ENCODE measurements at places on chromosomes 7 and 10.
A peak's percentile ranks its signal among the peaks of the same experiment; 100 is the strongest.

DNA sequence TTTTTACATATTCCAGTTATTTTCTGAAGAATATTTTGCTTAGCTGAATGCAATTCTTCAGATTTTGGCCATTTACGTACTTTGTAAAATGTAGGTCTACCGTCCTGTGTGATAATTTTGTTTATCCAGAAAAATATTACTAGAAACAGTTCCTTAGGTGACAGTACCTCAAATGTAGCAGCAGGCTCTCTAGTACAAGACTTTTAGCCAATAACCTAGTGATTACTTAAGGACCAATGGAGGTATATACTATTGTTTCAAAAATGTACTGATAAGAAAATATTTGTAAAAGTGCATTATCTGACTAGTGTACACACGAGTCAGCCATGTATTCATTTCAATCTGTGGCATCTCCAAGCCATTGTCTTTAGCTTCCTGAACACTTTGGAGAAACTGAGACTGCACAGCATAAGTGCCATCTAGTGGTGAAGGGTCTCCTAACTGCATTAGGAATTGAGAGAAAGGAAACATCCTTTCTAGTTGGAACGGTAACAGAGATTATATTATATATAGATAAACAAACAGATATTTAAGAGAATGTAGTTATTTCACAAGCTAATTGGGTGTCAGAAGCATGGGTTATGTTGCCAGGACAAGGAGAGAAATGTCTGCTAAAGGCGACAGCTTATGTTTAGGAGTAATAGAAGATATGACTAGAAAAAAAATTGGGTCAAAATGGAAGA lies 23.7 kb downstream of the RTKN2 start:
- peak; percentile 77 for DNase-seq

DNA sequence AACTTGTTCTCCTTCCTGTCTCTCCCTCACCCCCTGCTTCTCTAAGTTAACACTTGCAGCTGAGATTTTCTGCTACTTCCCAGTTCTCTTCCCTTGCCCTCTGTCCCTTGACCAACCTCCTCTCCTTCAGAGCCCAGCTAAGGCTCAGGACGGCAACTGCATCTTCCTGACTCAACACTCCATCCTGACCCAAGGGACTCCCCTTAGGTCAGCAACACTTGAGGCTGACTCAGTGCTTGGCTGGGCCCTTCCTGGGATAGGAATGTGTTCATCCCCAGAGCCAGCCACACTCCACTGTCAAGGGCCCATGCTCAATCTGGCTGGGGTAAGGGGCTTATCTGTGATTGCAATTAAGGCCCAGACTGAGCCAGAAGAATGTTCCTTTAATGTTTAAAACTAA lies 3.4 kb downstream of the CALHM2 start:
- peak; percentile 90 for DNase-seq

DNA sequence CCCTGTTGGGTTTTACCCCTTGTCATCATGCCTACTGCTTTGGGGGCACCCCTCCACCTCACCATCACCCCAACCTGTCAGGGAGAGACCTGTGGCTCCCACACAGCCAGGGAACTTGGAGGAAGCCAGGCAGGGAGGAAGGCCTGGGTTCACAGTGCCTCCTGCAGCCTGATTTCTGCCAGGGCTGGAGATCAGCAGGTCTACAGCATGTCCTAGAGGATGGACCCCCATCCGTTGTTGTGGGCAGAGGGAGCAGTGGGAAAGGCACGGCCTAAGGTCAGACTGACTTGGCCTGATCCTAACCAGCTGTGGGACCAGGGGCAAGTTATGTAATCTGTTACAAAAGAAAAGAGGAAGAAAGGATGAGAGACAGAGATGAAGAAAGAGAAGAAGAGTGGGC lies 28.2 kb downstream of the ZCCHC24 start:
- no peak for DNase-seq

GRCh38 chr10:106836933-106837663 lies 327.4 kb downstream of the SORCS1 start:
- no peak for DNase-seq

- no peak for DNase-seq
Measured at GRCh38 chr7:148214101-148214500, 376.5 kb upstream of the C7orf33 start.

DNA sequence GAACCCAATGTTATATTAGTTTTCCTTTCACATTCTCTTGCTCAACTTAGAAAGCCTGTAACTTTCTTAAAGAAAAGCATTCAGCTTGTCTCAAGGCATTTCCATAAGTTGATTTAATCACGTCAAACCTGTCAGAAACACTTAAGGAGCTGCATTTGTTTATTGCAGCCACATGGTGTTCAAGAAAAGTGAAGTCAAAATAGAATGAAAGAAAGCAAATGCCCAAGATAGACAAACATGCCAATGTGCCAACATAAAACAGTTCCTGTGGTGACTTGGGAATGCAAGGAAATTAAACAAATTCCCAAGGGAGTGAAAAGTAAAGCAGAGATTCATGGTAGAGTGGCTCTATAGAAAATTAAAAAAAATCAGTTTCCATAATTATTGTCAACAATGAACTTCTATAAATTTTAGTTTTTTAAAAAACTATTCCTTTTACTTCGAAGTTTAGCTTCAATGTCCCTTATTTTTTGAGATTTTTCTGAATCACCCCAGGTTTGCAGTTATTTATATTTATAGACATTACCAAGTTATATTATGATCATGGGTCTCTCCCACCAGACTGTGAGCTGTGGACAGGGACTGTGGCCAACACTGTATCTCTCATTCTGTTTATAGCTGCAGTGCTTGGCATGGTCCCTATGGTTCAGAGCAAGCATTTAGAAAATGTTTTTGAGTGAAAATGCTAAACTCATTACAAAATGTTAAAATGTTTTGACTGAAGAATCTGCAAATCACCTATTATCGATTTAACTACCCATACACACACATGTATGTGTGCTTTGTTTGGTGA lies 887.4 kb downstream of the REEP3 start:
- no peak for DNase-seq

GRCh38 chr7:50121286-50121685 lies 28.2 kb upstream of the ZPBP start:
- no peak for DNase-seq

DNA sequence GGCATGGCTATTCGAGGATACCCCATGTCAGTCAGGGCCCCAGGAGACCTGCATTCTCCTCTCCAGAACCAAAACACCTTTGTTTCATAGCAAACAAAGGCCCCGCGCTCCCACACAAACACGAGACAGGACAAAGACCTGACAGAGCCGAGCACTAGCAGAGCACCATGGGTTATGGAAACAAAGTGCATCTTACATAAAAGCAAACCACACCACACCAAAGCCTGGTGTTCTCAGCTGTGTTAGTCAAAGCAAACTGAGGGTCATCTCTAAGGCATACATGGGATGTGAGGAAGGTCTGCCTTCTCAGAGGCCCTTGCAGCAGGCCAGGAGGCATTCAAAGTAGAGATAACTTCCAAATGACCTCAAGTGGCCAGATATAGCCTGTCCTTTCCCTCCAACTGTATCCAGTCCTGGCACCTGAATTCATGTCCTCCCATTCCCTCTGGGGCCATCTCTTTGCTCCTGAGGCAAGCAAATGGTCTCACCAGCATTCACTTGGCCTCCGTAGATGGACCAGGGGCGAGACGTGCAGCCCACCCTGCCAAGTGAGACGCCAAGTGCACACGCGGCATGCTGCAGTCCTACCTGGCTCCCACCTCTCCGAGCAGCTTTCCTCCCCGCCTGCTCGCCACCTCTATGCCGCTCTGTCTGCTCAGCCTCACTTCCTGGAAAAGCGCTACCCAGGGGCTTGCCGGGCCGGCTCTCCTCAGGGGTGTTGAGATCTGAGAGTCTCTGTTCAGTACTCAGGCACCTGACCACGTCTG lies 45.3 kb upstream of the PDLIM1 start:
- no peak for DNase-seq
